CD4-positive, alpha-beta T cell treated with Interleukin-21 for 1 hour (primary cell): ENCODE measurements at places on chromosomes 2 and 18.

GRCh38 chr2:217614096-217614495 lies 388.7 kb downstream of the TNS1 start:
- DNase-seq = no peak

- DNase-seq = no peak
Observed at GRCh38 chr2:54581326-54582039, 125.4 kb downstream of the SPTBN1 start.

- no peak for DNase-seq
Observed at GRCh38 chr2:19848952-19849351, 52.8 kb downstream of the TTC32 start.

GRCh38 chr2:235643680-235644511 lies 150.1 kb downstream of the AGAP1 start:
- DNase-seq = no peak

GRCh38 chr2:113847144-113847543 lies 42.7 kb upstream of the ACTR3 start:
- no peak for DNase-seq

GRCh38 chr2:22497789-22498188 lies 887.2 kb upstream of the KLHL29 start:
- no peak for DNase-seq

DNA sequence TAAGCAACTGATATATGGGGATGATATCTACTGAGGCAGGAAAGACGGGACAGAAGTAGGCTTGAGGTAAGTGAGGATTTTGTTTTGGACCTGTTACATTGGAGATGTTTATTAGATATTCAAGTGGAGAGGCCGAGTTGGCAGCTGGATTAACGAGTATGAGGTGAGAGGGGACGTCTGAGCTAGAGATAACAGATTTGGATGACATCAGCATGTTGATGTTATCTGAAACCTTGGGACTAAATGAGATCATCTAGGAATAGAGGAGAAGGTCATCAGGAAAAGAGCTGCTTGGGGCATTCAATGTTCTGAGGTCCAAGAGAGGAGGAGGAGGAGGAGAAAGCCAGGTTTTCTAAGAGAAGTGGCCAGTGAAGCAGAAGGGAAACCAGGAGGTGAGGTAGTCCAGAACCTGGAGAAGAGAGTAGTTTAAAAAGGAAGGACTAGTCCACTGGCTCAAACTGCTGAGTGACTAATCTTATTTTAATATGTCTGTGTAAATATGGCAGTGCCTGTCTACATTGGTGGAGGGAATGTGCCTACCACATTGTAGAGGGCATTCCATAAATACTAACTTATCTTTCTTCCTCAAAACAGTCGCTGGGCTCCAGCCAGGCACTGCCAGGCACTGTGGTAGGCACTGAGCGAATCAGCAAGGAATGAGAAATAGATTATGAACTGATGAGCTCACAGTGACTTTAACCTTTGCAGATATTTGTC lies 488.3 kb downstream of the DLGAP1 start:
- no peak for DNase-seq

GRCh38 chr2:136288249-136288648 lies 170.3 kb upstream of the CXCR4 start:
- DNase-seq = no peak

GRCh38 chr2:161046876-161047275 lies 113.4 kb upstream of the TANK start:
- no peak for DNase-seq

DNA sequence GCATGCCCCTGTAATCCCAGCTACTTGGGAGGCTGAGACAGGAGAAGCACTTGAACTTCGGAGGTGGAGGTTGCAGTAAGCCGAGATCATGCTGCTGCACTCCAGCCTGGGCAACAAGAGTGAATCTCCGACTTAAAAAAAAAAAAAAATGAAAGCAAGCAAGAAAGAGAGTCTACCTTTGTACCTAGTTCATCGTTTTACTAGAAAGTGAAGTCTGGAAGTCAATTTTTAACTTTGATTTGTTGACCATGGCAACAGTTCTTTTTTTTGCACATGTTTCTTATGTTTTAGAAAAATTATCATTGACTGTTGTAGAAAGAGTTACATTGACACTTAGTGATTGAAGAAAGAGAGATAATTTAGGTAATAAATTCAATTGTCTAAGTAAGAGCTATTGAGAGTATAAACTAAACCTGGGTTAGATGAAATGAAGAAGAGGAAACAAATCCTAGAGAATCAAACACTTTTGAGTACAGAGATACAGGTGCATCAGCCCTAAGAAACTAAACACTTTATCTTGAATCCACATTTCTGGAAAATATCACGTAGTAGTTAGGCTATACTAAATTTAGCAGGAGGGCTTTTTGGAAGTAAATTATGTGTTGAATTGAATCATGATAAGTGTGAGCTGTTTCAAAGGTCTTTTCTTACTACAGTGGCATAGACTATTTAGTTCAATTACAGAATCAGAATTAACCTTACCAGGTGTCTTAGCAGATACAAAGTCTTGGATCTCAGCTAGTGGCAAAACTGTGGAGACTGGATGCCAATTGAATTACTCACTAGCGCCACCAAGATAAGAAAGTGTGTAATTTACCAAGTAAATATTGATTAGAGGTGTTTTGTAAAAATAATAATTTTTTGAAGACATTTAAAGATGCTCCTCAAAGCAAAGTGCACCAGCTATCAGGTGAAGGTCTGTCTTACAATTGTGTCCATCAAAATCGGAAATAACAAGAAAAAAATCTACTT lies 303.4 kb upstream of the NRXN1 start:
- no peak for DNase-seq
